Mucosa of descending colon (tissue), 3 donors: ENCODE measurements at places on chromosomes 2 and 18. TPM values are rescaled to one million over a fixed set of nuclear protein-coding genes. Genes with fewer than 3 reads are reported as not detected.

QPCT gene
- total RNA-seq = 15.8 TPM

RAD51AP2 gene
- 0.09 TPM for total RNA-seq

DNA sequence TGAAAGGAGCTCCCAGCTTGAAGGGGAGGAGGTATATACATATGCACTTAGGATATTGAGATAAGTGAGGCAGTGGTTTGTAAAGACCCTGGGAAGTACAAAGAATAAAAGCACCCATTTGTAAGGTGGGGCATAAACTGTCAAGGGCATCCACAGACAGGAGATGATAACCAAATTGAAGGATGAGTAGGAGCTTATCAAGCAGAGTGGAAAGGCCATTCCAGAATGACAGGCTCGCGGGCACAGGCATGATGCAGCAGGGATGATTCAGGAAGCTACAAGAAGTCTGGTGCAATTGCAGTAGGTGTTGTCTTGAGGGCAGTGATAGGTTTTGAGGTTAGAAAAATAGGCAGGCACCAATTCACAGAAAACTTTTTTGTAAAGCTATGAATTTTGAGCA is 504.8 kb downstream of the PIK3C3 start:
- no peak for DNase-seq

GRCh38 chr2:119760237-119760955 is 674 bp downstream of the PTPN4 start:
- DNase-seq = peak; percentile 52

- no peak for DNase-seq
These were observed 49.1 kb downstream of the CDKL4 start for GRCh38 chr2:39194686-39195085.

GRCh38 chr2:10084223-10084865 is 4.1 kb upstream of the CYS1 start:
- no peak for DNase-seq
